Osteocyte (in vitro differentiated cells): ENCODE measurements at places on chromosomes 5 and 9. TPM values are rescaled to one million over a fixed set of nuclear protein-coding genes. Genes with fewer than 3 reads are reported as not detected.

- no peak overlapping the region for H3K27ac ChIP-seq
- H3K4me3 ChIP-seq = no peak overlapping the region
- H3K36me3 ChIP-seq = no peaks in the 10 kb centered on the region
- H3K4me1 ChIP-seq = no peaks in the 10 kb centered on the region
- peaks cover 13% of the 10 kb centered on the region for H3K27me3 ChIP-seq
- DNase-seq = no peak
These were observed 58.8 kb downstream of the BAAT start for GRCh38 chr9:101326035-101326434.

DNA sequence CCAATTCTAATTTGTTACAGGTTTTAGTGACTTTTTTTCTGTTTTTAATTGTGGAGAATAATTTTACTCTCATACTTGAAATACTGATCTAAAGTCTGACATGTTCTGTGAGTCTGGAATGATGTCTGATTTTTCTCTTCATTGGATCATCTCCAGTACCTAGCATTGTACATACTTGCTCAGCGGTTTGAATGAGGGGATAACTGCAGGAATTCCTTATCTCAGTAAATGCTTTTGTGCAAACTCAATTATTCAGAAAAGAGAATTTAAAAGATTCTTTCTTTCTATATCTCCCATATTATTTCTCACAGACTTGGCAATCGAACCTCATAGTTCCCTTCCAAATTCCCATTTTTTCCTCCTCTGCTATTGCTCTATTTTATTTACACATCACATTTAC, 397.9 kb upstream of the SGCD start:
- no peaks in the 10 kb centered on the region for H3K4me1 ChIP-seq
- H3K27me3 ChIP-seq = peaks cover 12% of the 10 kb centered on the region

Gene C5orf52
- not detected in 2 replicates for total RNA-seq

Gene FRRS1L
- total RNA-seq = 5.1 and 6.7 TPM in 2 replicates

DNA sequence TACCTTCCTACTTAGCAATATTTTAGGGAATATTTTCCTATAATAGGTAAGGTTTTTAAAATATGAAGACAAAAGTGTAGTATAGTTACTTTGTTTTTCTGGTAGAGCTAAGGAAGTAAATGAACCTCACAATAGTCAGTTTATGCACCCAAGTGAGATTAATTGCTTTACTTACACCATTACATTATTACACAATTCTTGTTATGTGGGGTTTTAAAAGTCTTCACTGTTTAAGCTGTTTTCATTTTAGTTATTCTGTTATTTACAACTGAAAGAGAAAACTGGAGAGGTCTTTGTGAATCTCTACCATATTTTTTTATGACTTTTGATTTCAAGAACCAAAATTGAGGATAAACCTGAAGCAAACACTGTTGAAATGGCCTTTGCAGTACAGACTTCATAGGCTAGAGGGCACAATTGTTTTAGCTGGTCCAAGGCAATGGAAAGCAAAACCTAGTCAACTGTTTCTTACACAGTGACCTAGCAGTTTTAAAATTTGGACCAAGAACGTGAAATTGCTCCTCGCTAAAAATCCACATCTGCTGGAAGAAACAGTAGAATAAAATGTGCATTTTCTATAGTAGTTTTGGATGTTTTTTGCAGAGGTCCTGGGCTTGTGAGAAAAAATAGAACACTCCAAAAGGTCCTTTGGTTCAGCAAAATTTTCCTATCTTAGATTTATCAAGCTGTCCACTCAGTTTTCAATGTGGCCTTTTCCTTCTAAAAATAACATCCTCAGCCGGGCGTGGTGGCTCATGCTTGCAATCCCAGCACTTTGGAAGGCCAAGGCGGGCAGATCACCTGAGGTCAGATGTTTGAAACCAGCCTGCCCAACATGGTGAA, 66.4 kb upstream of the FER start:
- DNase-seq = no peak
- H3K27ac ChIP-seq = peak overlapping the region; percentile 69
- no peak overlapping the region for H3K4me3 ChIP-seq
- H3K4me1 ChIP-seq = peaks cover 9% of the 10 kb centered on the region
- no peaks in the 10 kb centered on the region for H3K36me3 ChIP-seq

DNA sequence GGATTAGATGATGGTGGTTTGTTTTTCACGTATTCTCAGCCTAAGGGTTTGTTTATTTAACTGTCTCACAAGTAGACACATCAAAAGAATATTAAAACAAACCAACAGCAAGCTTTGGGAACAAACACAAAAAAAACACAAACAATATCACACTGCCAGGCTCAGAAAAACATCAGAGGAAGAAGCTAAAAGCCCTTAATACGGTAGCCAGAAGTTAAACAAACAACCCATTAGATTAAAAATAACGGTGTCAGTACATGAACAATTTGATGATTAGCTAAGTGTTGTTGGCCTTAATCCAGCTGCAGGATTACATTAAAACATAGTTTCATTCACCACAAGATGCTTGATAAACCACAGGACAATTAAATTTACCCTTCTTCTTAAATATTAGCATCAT, 15.9 kb upstream of the DMRT2 start:
- H3K4me3 ChIP-seq = no peak overlapping the region
- DNase-seq = no peak
- no peak overlapping the region for H3K27ac ChIP-seq
- peaks cover 13% of the 10 kb centered on the region for H3K27me3 ChIP-seq
- no peaks in the 10 kb centered on the region for H3K4me1 ChIP-seq

Gene ANKRD18B
- total RNA-seq = 13.8 and 15.3 TPM in 2 replicates
